ENCODE measurements at places on chromosomes 11 and 22.

GRCh38 chr11:93775289-93775688, 8.8 kb upstream of the MED17 start:
- DNase-seq = no peak

- DNase-seq = no peak
Measured at GRCh38 chr22:16828876-16829275, 3.7 kb upstream of the XKR3 start.

GRCh38 chr11:59218319-59218718, 5.6 kb upstream of the MPEG1 start:
- DNase-seq = no peak

DNA sequence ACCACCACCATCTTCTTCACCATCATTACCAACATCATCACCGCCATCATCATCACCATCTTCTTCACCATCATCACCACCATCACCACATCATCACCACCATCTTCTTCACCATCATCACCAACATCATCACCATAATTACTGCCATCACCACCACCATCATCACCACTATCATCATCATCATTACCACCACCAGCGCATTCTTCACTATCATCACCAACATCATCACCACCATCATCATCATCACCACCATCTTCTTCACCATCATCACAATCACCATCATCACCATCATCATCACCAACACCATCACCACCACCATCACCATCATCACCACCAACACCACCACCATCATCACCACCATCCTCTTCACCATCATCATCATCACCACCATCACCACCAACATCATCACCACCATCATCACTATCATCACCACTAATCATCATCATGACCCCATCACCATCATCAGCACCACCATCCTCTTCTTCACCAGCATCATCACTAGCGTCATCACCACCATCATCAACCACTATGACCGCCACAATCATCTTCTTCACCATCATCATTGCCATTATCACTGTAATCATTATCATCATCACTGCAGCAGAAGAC, 303.8 kb downstream of the CTTN start:
- no peak for DNase-seq

DNA sequence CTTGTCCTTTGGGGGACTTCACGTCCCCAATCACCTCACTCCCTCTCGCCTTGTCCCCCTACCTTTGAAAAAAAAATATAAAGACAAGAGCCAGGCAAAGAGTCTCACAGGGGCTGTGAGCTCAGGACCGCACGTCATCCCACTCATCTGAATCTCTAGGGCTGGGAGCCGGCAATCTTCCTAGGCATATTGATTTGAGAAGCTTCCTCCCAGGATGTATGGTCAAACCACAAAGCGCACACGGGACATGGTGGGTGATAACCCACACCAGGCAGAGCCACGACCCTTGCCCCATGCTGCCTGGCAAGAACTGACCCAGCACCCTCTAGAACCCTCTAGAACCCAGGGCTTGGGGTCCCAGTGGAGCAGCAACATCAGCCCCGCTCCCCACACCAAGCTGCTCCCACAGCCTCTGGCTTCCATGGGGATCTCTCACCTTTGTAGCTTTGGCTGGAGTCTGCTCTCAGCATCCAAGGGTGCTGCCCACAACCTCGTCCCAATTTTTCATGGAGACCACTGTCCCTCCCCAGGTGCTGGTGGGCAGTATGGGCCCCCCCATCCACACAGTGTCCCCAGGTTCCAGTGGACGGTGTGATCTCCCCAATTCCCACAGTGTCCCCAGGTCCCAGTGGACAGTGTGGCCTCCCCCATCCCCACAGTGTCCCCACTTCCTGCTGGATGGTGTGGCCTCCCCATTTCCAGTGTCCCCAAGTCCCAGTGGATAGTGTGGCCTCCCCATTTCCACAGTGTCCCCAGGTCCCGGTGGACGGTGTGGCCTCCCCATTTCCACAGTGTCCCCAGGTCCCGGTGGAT, 85.2 kb upstream of the FGF3 start:
- DNase-seq = no peak

GRCh38 chr11:118219244-118219643, 5.6 kb downstream of the JAML start:
- DNase-seq = no peak

DNA sequence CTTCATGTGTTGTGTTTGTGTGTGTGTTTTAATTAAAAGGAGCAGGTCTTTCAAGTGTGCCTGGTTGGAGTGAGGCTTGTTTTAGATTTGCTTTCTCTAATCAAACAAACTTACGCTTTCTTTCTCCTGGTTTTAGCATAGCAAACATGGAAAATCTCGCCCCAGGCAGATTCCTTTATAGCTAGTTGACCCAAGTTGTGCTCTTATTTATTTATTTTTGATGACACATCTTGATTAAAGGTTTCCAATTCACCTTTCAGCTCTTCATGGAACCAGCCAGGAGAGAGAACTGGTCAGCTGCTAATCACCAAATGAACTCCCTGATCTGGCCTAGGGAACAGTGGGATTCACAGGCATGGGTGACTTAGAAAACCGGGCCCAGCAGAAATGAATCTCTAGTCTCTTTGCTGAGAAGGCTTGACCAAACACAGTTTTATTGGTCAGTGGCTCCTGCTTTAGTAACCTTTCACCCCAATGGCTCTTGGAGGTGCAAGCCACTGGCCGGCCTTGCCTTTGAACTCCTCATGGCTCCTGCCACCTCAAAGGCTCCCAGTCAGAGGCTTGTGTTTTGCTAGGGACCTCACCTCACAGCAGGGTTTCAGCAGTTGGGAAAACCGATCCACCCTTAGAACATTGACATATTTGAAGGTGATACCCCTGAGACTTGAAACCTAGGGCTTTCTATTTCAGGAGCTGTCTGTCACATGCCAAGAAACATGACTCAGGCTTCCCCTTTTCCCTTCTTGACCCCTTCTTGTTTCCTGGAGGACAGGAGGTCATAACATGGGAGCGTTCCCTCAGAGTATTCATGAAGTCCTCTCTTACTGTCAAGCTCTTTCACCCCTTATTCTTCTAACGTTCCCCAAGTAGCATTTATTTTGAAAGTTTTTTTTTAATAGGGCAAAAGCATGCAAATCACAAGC, 48.8 kb downstream of the EXT2 start:
- DNase-seq = no peak

DNA sequence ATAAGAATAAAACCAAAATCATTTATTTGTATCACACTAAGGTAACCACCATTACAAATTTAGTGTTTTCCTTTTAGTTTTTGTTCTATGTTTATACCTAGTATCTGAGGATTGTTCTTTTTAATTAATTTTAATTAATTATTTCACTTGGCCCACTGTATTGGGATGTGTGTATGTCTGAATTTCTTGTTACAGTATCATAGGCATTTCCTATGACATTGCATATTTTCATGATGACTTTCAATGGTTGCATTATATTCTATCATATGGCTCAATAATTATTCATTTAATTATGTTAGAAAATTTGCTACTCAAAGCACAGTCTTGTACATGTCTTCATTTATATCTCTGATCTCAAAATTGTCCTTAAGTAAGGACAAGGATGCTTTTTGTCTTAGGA, 41.0 kb downstream of the C11orf71 start:
- peak; percentile 57 for DNase-seq

DNA sequence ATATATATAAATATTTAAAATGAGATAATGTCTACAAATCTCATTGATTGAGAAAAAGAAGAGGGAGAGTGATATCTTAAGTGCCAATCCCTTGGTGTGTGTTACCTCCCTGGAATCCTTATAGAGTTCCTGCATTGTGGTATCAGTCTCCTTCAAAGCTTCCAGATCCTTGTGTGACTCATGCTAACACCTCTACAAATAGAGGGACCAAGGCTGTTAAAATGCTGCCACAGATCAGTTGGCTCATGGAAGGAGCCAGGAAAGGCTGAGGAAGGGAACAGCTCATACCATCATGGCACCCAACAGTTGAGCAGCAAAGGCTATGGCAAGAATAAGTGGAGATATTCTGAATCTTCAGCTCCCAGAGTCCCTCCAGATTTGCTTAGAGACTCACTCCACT, 163.6 kb upstream of the ISX start:
- no peak for DNase-seq

GRCh38 chr11:113286009-113286408, 28.4 kb upstream of the TTC12 start:
- no peak for DNase-seq

DNA sequence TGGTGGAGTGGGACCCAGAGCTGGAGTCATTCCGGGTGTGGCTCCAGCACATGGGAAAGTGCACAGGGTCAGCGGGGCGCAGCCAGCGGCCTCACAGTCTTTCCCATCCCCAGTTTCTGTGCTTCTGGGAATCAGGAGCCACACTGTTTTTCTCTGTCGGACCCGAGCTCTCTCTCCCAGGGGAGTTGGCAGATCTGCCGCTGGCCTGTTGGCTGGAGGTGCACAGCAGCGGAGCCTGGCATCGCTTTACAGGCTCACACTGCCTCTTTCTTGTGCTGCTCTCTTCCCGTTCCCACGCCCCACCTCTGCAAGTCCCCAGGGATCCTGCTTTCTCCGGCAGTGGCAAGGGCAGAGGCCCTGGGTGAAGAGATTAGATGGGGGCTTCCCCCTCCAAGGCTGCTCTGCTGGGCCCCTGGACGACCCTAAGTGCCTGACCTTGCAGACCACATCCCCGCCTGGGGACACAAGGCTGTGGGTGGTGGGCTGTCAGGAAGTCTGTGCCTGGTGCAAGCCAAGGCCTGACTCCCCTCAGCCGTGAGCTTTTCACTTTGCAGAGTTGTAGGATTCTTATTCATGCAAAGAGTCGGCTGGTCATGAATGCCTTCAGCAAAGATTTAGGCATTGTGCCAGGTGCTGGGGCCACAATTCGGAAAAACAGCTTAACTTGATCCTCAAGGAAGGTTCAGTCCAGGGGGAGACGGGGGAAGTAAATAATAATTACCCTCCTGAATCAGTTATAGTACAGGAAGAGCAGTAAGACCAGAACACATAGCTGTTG, 116.3 kb downstream of the TIMP3 start:
- DNase-seq = no peak

DNA sequence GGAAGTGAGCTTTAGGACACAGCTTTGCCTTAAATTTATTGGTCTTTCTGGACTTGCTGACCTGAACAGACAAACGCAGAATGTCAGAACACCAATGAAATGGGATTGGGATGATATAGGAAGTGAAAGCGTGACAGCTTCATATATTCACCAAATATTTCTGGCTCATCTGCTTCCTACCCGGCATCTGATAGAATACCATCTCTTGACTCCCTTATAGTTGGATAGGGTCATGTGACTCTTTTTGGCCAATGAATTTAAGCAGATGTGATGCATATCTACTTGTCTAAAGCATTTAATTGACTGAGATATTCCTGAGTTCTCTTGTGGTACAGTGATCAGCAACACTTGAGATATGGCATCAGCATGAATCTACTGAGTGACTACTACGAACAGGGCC, 2.5 kb upstream of the CAPRIN1 start:
- DNase-seq = no peak

DNA sequence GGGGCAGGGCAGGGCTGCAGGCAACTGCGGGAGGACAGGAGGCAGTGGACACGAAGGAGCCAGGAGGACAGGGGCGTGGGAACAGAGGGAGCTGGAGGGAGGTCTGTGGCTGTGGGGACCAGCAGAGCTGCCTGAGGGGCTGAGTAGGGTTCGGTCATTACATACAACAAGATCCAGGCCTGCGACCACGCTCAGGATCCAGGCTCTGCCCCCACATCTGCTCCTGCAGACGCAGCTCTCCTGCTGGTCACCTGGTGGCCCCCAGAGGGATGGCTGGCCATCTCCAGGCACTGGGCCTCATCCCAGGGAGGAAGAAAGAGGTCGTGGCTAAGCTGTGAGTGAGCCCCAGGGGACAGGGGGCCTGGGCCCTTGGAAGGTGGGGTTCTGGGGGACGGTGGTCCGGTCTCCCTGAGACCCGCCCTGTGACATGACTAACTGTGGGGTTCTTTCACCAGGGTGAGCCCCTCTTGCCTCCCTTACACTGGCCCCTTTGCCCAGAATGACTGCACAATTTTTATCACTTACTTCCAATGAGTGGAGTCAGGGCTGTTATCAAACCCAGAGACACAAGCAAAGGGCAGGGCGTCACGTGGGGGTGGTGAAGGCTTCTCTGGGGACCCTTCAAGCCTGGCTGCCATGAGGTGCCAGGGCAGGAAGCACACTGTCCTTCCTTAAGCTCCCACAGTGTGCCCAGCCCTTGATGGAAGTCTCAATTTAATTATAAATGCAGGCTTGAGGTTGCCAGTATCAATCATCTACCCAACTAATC, 6.7 kb upstream of the APOBEC3A start:
- no peak for DNase-seq

GRCh38 chr11:32034149-32034548, 56.7 kb upstream of the RCN1 start:
- DNase-seq = peak; percentile 99

DNA sequence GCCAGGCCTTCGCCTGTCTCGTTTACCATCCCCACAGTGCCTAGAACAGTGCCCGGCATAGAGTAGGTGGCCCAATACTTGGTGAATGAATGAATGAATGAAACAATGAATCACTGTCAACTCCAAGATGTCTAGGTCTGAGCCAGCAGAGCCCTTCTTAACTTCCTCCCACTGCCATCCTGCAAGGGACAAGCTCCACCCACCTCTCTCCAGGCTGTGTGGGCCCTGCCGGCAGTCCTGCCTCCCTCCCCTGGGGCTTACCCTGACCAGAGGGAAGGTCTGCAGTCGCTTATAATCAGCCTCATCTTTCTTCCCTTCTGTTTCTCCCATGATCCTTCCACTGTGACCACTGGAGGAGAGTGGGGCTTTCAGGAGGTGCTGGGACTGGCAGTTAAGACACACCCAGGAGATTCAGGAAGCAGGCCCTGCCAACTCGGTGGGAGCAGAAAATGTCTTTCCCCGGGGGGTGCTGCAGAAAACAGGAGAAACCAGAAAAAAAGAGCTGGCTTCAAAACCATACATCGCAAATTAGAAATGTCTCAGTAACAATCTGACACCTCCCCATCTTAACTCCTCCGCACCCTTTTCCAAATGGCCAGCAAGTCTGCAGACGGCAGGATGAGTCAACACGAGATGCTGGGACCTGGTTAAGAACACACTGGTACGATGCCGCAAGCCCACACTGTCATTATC, 11.4 kb downstream of the DNAL4 start:
- peak; percentile 63 for DNase-seq

DNA sequence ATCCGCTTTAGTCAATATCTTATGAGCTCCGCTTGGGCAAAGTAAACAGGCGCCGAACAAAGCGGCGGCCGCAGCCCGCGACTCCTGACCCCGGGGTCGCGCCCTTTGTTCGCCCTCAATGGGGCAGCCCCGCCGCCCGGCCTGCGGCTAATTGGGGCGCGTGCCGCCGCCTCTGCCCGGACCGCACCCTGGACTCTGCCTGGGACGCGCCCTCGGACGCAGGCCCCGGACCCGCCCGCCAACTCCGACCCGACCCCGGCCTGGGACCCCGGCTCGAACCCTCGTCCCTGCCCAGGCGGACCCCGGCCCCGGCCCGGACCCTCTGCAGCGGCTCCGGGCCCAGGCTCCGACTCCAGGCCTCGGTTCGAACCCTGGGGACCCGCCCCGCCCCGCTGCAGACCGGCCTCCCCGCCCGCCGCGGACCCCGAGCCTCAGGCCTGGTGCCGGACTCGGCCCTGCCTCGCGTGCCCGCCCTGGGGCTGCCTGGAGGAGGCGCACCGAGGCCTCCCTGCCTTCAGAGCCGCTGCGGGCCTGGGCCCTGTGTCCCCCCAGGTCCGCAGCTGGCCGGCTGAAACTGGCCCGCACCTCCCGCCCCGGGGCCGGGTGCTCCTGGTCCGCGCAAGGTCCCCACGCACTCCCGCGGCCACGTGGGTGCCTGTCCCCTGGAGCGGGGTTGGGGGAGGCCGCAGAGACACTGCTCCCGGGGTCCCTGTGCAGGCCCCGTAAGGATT, 84.7 kb upstream of the WNT7B start:
- DNase-seq = no peak

- DNase-seq = no peak
Measured at GRCh38 chr22:36852056-36852973, 8.5 kb upstream of the NCF4 start.
